ENCODE measurements at places on chromosomes 3 and 15. TPM values are rescaled to one million over a fixed set of nuclear protein-coding genes. Genes with fewer than 3 reads are reported as not detected.

Gene CPN2
- total RNA-seq, result not detected

Gene PP2D1
- not detected for total RNA-seq

Gene PARL
- total RNA-seq, result 19.6 TPM

Gene MTMR10
- 6.1 TPM for total RNA-seq

Gene RTP3
- not detected for total RNA-seq

Gene ROPN1
- total RNA-seq, result not detected

Gene ATP13A4
- 10.2 TPM for total RNA-seq

Gene PIERCE2
- 3.7 TPM for total RNA-seq

Gene SLC22A13
- under 0.01 TPM for total RNA-seq

Gene TTLL13
- under 0.01 TPM for total RNA-seq

Gene TMEM158
- 19.6 TPM for total RNA-seq

Gene DYNLT2B
- total RNA-seq, result 36.7 TPM

Gene WDR49
- total RNA-seq, result 10.6 TPM

Gene MRAS
- 66.0 TPM for total RNA-seq

Gene GDPGP1
- 4.9 TPM for total RNA-seq

Gene GPR171
- total RNA-seq, result not detected

Gene FAM162A
- total RNA-seq, result 9.0 TPM

Gene HYKK
- 0.41 TPM for total RNA-seq

Gene SLC26A6
- total RNA-seq, result 4.1 TPM

Gene SGO1
- 1.6 TPM for total RNA-seq

Gene PGBD4
- 4.5 TPM for total RNA-seq

Gene GABRA5
- total RNA-seq, result 54.2 TPM

Gene KLHL25
- 29.3 TPM for total RNA-seq

Gene CACNA2D2
- total RNA-seq, result 2.4 TPM

Gene VPS33B
- total RNA-seq, result 15.5 TPM

Gene GOLGA6D
- total RNA-seq, result not detected

Gene PLCH1
- total RNA-seq, result 19.2 TPM

Gene ADAMTSL3
- total RNA-seq, result 17.1 TPM

Gene SI
- not detected for total RNA-seq

Gene HPS3
- total RNA-seq, result 22.0 TPM

Gene SERINC4
- total RNA-seq, result 0.41 TPM

Gene DAZL
- total RNA-seq, result not detected
